ENCODE measurements at places on chromosomes 4 and X.

DNA sequence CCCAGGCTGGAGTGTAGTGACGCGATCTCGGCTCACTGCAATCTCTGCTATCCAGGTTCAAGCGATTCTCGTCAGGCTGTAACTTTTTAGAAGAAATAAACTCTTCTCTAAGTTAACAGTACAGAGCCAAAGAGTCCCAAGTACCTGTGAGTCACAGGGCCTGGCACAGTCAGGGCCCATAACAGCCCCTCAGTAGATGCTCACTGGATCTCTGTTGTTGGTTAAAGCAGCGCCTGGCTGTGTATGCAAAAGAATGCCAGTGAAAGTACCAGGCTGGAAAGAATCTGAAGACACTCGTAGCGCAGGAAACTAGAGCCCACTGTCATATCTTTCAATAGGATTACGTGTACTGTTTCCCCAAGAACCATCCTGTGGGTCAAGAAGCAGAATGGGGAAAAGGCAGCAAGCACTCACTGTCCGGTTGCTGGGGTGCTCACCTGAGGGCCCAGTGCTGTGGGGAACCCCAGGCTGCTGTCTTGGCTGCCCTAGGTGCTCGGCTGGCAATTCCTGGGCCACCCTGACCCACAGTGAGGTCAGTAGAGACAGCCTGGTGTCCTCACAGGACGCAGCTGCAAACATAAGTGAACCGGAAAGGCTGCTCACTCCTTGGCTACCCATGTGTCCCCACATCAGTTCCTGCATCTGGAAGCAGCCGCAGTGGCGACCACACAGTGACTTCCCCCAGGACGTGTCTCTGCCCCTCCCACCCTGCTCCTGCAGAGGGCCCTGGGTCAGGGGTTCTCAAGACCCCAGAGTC lies 3.1 kb upstream of the SLBP start:
- DNase-seq, result no peak

- DNase-seq, result no peak
Observed at GRCh38 chr4:10750714-10751113, 66.1 kb upstream of the CLNK start.

DNA sequence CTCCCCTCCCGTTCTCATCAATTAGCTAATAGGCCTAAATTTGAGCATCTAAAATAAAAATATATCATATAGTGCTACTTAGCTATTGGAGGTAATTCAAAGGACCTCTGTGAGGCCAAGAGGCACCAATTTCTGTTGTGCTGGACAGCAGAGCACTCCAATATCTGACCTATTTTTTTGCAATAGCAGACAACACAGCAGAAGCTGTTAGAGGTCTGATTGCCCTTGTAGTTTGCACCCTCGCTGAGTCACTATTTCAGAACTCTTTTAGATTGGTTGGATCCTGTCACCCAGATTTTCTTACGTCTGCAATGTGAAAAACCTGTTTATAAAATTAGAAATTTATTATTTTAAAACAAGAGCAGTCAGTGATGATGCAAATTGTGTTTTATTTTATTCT lies 184.1 kb downstream of the CEP135 start:
- DNase-seq, result no peak

DNA sequence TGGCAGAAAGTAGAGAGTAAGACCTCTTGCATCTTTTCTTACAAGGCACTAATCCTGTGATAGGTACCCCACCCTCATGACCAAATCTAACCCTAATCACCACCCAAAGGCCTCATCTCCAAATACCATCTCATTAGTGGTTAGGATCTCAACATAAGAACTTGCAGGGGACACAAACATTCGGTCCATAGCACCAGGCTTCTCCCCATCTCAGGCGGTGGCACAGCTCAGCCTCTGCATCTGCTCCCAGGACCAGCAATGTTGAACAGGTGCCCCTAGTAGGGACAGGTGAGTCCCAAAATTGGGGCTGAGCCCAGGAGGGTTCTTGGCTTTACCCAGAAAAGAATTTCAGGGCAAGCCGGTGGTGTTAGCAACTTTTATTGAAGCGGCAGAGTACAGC lies 8.4 kb upstream of the MRFAP1 start:
- DNase-seq, result no peak

- DNase-seq, result no peak
Observed at GRCh38 chr4:66693694-66694093, 851.6 kb downstream of the CENPC start.

- no peak for DNase-seq
Observed at GRCh38 chr4:32658019-32658418, 1937.8 kb downstream of the PCDH7 start.

GRCh38 chr4:53800741-53801140 lies 209.5 kb upstream of the LNX1 start:
- no peak for DNase-seq
